B cell (primary cell): ENCODE measurements at places on chromosomes 11 and 22. TPM values are rescaled to one million over a fixed set of nuclear protein-coding genes. Genes with fewer than 3 reads are reported as not detected.

- peak; percentile 72 for DNase-seq
Measured at GRCh38 chr11:75582895-75583717, 21.1 kb downstream of the SERPINH1 start.

DNA sequence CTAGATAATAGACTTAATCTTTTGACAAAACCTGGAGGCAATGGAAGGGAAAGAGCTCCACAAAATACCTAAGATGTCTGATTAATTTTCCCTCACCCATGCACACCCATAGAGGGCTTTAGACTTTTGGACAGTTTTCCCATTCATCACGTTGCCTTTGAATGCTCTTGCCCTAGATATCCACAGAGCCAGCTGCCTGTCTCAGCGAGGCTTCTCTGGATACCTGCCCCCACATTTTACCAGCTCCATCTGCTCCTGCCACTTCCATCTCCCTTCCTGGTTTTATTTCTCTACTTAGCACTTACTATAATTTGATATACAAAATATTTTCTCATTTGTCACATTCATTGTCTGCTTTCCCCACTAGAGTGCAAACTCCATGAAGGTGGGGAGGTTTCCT lies 136.8 kb downstream of the FDX1 start:
- no peak for DNase-seq

GRCh38 chr22:22161924-22162851 lies 82.4 kb upstream of the VPREB1 start:
- DNase-seq: peak; percentile 80

Gene KRTAP5-9
- total RNA-seq: 0.34 TPM in 1 of 2 replicates, not detected in the other

Gene CHRM1
- not detected in 2 replicates for total RNA-seq
